NCI-H187 treated with DMSO at 0.1 percent for 48 hours (cell line): ENCODE measurements at places on chromosomes 3 and 15.

GRCh38 chr3:197949191-197949777 lies 706 bp upstream of the RPL35A start:
- no peak for DNase-seq

DNA sequence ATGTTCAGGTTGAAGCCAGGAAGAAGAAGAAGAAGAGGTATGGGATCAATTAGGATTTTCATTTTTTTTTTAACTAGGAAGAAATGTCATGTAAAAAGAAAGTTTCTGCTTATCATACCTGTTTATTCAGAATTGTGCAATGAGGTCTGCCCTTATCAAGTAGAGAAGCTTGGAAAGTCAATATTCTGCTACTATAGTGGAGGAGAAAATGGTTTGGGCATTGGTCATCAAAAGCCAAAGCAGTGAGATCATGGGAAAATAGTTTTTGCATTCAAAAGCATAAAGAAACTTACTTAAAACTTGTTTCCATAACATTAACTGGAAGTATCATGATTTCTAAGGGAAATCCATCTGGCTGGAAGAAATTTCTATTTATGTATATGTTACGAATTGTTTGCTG lies 1239.2 kb downstream of the NSUN3 start:
- no peak for DNase-seq

GRCh38 chr15:90530250-90531051 lies 728 bp downstream of the CRTC3 start:
- DNase-seq = no peak

- DNase-seq = no peak
Observed at GRCh38 chr3:134543113-134543512, 57.3 kb downstream of the CEP63 start.

DNA sequence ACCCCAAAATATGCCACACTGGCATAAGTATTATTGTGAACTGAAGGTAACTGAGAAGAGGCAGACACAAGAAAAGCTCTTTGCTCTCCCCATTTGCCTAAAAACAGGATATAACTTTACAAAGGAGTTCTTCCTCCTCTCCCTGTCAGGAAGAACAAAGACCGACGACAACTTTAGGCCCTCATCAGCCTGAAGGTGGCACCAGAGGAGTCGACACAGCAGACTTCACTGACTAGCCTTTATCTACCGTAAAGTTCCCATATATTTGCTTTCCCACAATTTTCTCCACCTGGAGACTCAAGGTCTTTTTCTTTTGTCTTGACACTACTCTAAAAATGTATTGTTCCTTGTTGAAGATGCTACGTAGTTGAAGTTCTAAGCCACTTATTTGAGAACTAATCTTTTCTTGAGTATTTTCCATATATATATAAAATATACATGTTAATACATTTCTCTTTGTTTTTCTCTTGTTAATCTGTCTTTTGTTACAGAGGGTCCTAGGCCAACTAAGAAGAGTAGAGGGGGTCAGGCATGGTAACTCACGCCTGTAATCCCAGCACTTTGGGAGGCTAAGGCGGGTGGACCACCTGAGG lies 16.2 kb upstream of the XIRP1 start:
- no peak for DNase-seq

- DNase-seq = no peak
Observed at GRCh38 chr15:66865622-66866611, 163.9 kb downstream of the SMAD6 start.

DNA sequence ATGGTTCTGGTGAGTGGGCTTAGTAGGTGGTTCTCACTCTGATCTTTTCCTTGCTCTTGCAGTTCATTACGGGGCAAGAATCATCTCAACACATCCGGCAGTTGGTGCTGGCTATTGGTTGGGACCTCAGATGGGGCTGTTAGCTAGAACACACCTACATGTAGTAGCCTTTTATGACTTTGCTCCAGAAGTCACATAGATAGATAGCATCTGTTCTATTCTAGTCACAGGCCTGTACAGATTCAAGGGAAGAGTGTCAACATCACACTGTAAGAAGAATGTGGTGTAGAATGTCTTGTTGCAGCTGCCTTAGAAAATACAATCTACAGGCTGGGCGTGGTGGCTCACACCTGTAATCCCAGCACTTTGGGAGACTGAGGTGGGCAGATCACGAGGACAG lies 15.1 kb downstream of the RAB5A start:
- no peak for DNase-seq
